ENCODE measurements at places on chromosomes 4 and X.

DNA sequence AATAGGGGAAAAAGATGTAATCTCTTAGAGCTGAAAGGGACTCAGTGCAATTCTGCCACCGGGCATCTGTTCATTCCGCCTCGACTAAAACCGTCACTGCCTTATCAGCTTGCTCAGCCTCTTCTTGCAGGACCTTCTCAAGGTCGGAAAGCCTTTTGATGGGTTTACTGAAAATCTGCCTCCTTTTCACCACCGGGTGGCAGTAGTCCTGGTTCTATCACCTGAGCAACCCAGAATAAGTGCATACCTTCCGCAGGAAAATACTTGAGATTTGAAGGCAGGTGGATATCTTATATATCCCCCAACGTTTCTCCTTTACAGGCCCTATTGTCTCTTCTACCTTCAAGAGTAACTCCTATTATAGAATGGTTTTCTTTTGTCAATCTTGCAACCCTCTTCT is 103.4 kb upstream of the PAK3 start:
- DNase-seq: no peak

DNA sequence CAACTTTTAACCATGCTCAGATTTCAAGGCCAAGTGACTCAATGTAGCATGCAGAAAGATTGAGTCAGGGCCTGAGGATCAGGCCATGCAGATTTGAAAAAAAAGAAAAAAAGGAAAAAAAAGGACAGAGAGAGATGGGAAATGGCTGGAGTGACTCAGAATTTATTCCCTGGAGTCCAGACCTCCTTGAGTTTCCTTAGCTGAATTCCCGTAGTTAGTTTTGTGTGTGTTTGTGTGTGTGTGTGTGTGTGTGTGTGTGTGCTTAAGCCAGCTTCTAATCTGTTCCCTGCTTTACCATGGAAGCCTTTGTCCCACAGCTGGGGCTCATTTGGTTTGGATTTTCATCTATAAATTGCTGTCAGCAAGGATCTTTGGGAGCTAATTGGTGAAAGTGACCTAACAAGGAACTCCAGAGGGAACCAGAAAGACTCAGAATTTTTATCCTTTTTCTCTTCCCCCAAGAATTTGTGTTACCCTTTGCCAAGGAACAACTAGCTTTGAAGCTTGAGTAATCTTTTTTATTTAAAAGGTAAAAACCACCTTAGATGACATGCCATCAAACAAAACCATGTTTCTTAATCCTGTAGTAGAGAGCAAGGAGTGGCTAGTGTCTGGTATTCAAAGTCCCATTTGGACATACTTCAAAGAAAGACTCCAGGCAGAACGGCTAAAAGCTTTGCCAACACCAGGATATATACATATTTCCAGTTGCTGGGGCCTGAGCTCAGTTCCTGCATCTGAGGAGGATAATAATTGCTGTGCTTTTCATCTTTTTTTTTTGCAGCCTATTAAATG is 109.0 kb upstream of the DDIT4L start:
- DNase-seq: no peak

DNA sequence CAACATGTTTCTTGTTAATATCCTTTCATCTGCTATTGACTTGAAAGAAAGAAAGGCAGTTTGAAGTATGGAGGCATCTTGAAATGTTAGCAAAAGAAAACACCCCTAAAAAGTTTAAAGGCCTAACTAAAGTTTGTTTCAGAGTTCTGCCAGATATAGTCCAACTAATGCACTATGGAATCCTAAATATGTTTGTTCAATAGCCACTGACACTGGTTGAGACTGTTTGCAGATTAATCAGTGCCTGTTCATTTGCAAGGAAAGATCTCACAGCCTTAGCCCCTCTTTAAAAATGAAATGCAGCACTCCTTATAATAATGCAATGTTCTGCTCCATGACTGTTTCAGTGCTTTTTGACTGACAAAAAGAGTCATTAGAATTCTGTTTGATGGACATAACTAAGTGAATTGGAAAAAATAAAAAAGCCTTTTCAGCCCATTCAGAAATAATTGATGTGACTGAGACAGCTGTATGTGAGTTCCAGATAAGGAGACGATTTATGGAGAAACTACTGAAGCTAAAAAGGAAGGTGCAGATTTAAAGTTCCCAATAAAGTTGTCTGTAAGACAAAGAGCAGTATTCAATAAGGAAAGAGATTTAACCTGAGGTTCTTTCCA is 192.0 kb downstream of the PCDH7 start:
- no peak for DNase-seq

GRCh38 chr4:25163196-25163595 is 2.9 kb upstream of the SEPSECS start:
- DNase-seq: no peak

DNA sequence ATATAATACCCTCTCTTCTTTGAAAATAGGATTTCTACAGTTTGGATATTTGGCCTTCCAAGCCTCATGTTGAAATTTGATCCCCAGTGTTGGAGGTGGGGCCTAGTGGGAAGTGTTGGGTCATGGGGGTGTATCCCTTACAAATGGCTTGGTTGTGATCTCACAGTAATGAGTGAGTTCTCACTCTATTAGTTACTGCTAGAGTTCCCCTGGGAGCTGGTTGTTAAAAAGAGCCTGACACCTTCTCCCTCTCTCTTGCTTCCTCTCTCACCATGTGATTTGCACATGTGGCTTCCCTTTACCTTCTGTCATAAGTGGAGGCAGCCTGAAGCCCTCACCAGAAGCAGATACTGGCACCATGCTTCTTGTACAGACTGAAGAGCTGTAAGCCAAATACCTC is 73.9 kb downstream of the HDAC8 start:
- DNase-seq: no peak

- DNase-seq: no peak
Measured at GRCh38 chr4:148015058-148015457, 283.2 kb downstream of the ARHGAP10 start.

DNA sequence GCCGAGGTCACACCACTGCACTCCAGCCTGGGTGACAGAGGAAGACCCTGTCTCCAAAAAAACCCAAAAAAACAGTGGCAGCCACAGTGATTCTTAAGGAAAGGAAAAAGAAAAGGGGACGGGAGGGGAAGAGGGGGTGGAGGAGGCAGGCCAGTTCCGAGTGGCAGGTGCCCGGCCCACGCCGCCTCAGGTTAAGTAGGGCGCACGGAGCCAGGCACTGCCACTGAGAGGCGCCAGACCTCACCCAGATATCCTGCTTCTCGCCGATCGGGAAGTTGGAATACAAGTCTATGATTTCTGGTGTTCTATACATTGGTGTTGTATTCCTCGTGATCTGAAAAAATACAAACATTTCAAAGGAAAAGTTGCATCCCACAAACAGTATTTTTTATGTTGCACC is 35.9 kb downstream of the GAK start:
- DNase-seq: no peak

DNA sequence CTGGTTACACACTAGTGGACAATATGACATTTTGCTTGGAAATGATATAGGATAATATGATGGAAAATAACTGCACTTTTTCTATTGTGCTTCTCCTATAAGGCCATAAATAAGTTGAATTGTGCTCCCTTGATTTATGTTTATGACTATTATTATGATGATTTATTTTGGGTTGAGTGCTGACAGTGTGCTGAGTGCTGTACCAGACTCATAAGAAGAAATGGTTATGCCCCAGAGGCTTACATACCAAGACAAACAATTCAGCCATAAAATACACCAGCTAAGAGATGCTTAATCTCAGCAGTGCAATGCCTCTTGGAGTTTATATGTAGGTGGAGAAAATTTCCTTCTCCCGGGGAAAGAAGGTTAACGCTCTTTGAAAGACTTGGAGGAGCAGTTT is 199.8 kb upstream of the NOCT start:
- no peak for DNase-seq

All from amygdala (tissue), 56 donors.